Upper lobe of left lung (tissue), 6 donors: ENCODE measurements at places on chromosomes 5 and 9.

DNA sequence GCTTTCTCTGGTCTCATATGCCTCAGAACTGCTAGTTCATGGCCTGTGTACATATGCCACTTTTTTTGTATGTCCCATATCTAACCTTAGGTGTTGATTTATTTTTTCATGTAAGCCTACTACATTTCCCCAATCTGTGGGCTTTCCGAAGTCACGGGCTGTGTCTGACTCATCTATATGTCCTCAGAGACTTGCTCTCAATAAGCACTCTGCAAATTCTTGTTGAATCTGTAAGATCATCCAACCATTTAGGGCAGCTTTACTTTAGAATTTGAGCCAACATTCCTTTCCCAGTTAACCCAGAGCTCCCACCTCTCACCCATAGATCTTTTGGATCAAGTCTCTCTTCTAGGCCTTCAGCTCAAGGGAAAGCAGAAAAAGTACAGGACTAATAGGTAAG lies 263.4 kb downstream of the SEC61B start:
- DNase-seq = no peak

GRCh38 chr5:67381236-67381880 lies 184.8 kb upstream of the CD180 start:
- no peak for DNase-seq

DNA sequence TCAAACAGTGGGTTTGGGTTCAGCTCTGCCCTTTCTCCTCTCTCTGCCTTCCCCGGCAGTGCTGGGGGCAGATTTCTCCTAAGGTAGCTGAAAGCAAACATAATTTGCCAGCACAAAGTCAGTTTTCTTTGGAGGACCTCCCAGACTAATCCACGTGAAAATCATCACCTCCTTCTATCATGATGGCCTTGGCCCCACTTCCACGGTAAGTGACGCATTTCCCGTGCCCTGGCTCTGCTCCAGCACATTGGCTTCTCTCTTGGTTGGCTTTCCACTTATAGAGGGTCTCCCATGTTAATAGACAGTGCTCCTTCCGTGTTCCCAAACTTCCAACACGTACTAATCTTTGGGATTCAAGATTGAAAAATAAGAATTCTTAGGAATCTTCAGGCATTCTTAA lies 74.1 kb upstream of the TRIO start:
- DNase-seq = no peak

DNA sequence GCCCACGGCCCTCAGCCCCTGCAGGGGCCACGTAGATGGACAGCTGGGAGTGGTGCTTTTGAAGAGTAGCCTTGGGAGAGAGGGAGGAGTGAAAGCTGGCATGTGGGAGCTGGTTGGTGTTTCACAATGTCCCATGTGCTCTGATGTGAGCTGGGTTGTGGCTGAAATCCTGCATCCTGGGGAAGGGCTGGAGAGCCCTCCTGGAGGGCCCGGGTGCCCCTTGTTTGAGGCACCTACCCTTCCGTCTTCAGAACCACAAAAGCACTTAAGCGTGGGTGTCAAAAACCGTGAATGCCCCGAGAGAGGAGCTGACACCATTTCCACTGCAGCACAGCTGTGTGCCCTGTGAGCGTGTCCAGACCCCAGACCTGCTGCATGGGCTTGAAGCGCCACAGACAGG lies 199.1 kb upstream of the ZNF618 start:
- DNase-seq = no peak

DNA sequence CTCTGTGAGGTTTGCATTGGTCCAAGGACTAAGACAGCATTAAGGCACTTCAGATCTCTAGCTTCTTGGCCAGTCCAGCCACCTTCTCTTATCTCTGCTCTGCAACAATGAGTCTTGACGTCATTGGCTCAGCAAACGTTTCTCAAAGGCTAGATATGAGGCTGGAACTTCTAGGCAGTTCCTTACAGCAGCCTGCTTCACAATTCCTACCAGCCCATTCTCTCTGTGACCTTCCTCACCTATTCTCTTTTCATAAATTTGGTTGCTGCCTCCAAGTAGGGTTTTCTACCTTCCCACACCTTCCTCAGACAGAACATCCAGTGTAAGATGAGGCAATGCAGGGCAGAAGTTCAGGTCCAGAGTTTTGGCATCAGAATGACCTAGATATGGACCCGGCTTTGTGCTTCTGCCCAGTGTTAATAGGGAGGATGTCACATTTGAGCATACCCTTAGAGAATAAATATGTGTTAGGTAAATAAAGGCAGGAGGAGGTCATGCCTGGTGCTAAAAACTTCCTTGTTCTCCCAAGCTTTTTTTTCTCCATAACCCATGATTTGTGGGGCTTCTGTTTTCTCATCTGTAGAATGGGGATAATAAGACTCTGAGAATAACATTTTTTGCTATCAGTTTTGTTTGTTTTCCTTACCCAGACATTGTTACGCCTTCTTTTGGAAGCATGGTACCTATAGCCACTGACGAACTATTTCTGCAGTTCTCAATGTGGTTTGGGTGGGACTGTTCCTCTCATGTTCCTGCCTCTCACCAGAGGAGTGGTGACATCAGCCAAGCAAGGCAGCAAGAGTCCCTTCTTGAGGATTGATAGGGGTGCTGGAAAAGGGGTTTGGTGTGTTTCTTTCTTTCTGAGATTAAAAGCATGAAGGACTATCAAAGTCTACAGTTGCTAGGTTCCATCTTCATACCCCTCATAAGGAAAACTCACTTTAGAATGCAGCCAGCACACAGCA lies 220.6 kb upstream of the TRIM32 start:
- DNase-seq = no peak

DNA sequence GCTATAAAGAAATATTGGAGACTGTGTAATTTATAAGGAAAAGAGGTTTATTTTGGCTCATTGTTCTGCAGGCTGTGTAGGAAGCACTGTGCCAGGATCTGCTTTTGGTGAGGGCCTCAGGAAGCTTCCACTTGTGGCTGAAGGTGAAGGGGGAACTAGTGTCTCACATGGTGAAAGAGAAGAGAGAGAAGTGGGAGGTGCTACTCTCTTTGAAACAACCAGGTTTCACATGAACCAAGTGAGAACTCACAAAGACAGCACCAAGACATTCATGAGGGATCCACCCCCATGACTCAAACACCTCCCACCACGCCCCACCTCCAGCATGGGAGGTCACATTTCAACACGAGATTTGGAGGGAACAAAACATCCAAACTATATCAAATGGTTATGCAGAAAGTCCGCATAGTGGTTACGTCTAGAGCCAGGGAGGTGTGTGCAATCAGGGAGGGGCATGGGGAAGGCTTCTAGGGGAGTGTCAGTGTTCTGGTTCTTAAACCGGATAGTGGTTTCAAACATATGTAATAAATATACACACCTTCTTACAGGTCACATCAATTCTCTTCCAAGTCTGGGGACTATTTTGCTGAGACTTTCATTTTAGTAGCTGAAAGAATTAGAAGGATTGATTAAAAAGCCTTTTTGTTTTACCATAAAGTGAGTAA lies 113.0 kb downstream of the TRIO start:
- DNase-seq = no peak

DNA sequence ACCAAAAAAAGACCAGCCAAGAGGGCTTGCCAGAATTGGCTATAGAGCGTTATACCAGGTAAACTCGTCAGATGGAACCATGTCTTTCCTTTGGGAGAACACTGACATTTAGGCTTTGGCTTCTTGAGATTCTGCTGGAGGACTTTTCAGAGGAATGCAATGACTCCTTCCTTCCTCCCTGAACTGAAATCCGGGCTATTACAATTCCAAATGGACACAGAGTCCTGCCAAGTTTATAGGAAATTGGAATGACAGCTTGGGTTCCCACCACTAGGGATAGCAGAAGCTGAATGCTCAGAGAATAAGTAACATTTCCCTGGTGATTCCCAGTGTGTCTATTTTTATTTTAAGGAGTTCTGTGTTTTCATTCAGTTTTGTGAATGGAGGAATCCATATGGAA lies 143.0 kb downstream of the FGF1 start:
- no peak for DNase-seq

DNA sequence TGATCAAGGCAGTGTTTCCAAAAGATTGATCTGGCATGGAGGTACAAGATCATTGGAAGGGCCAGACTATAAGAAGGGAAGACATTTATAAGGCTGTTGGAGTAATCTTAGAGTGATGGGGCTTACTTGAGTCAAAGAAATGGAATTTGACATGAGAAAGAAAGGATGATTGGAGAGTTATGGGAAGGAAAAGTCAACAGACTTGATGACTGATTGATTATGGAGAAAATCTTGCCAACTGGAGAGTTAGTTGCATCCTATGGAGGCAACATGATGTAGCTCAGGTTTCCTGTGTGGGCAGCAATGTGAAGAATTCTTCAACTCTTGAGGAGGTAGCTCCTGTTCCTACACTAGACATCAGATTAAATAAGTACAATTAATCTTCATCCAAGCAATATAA lies 10.9 kb upstream of the MAST4 start:
- no peak for DNase-seq

GRCh38 chr5:1640421-1640881 lies 116.7 kb upstream of the LPCAT1 start:
- DNase-seq = no peak

- DNase-seq = no peak
These were observed 184.6 kb downstream of the AUH start for GRCh38 chr9:91177081-91177480.

DNA sequence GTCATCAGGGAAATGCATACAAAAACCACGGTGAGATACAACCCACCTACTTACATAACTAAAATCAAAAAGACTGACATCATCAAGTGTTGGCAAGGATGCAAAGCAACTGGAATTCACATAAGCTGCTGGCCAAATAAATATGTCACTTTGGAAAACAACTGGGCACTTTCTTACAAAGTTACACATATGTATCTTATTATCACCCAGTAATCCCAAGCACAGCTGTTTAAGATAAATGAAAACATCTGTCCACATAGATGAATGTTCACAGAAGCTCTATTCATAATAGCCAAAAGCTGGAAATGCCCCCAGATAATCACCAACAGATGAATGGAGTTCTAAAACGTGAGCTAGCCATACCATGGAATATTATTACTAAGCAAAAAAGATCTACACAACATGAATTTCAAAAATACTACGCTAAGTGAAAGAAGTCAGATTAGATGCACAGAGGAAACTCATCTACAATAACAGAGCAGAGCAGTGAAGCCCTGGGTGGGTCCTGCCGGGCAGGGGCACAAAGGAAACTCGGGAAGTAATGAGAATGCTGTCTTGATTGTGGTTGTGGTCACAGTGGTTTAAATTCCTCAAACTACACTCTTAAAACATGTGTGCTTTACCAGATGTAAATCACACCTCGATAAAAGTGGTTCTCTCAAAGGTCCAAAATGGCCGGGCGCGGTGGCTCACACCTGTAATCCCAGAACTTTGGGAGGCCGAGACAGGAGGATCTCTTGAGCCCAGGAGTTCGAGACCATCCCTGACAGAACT lies 8.5 kb downstream of the CAMSAP1 start:
- no peak for DNase-seq

GRCh38 chr9:113427629-113428028 lies 17.1 kb downstream of the C9orf43 start:
- no peak for DNase-seq

GRCh38 chr5:12073426-12073825 lies 169.2 kb upstream of the CTNND2 start:
- no peak for DNase-seq

DNA sequence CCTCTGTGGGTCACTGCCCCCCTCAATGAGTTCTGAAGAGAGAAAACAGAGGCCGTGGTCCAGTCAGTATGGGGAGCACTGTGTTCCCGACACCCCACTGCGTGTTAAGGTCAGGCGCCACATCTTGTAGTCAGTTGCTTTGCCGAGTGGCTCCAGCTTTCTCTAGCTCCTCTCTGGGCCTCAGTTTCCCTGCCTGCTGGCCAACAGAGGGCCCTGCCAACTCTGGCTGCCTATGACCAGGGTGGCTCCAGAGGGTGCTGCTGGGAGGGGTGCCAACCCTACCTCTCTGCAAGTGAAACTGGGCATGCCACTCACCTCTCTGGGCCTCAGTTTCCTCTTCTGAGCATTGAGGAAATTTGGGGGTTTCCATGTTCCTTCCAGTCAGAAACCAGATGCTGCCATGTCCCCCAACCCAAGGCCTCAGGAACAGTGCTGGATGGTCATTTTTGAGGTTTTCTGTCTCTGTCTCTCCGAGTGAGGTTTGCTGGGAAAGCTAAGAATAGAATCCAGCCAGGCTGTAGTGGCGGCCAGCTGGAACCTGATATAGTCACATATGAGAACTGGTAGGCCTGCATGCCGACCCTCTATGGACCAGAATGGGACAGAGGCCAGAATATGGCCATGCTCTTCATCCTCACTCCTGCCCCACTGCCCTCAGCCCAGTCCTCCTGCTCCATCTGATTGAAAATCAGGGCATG lies 132.1 kb downstream of the PHF2 start:
- DNase-seq = no peak

GRCh38 chr5:176927562-176927961 lies 28.4 kb upstream of the HK3 start:
- DNase-seq = no peak

DNA sequence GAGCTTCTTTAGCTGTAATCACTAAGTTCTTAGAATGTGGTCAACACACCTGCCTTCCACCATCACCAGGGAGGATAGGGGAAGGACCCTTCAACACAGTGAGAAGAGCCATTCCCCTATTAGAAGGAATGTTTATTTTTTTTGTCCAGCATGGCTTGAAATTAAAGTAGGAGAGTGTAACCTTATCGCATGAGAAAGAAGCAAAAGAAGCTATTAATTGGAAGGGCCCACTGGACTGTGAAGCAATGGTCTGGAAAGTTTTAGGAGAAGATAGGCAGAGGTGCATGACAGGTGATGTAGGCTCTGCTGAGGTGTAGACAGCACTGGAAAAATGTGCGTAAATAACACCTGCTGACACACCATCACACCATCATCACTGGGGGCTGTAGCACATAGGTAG lies 1526.0 kb downstream of the MAT2B start:
- no peak for DNase-seq

- DNase-seq = no peak
These were observed 175.5 kb upstream of the POU5F2 start for GRCh38 chr5:93916872-93917271.

DNA sequence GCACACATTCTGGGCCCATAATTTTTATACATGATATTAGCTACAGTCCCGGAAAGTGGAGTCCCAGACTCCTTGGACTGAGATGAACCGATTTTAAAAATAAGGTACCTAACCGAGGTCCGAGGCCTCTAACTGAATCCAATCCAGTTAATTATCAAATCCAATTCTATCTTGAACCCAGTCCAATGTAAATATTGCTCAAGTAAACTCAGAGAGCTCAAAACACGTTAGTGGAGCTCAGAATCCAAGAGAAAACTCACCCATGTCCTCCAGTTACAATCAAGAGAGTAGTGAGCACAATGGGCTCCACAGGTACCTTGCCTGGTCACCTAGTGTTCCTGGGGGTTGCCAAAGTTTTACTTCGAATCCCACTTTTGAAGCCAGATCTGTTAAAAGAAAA lies 37.9 kb upstream of the DIRAS2 start:
- no peak for DNase-seq

GRCh38 chr5:53557386-53557785 lies 3.1 kb upstream of the NDUFS4 start:
- DNase-seq = no peak

DNA sequence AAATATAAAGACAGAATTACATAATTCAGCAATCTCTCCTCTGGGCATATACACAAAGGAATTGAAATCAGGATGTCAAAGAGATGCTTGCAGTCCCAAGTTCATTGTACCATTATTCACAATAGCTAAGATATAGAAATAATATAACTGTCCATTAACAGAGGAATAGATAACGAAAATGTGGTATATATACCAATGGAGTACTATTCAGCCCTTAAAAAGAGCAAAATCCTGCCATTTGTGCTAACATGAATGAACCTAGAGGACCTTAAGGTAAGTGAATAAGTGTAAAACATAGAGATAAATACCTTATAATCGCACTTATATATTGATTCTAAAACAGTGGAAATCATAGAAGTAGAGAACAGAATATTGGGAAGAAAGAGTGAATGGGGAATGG lies 7.0 kb downstream of the ST8SIA4 start:
- no peak for DNase-seq

GRCh38 chr5:137342764-137343163 lies 156.4 kb downstream of the SPOCK1 start:
- DNase-seq = no peak
